ENCODE measurements at places on chromosomes 3 and 15.

GRCh38 chr3:7562892-7563291 lies 702.0 kb downstream of the GRM7 start:
- no peak for DNase-seq

DNA sequence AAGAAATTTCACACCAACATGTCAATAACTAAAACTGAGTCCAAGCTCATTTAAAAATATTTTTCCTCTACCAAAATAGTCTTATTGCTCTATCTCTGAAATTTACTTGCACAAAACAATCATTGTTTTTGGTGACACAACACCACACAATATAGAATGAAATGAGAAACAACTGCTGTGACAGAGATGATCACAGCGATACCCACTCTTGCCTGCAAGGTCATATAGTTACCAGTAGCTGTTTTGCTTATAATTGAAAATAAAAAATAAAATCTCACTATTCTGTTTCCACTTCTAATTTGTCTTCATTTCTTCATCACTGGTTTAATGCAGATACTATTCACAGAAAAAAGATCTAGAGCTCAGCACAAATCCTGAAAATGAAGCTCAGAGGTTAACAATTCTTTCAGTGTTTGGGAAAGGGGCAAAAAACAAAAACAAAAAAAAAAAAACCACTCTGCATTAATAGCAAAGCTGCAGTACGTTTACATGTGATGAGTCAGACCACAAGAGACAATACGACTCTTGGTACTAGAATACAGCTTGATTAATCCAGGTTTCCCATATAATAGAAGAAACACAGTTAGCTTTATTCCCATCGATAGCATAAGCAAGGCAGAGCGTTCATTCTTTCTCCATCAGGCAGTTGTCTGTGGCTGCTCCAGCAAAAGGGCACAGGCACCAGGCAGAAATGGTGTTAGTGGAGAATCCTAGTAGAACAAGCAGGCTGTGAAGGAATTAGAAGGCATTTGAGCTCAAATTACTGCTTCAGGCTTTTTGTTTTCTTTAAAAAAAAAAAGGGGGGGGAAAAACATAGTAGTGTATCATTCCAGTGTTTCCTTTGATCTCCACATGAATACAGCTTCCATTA lies 773 bp downstream of the ANKRD28 start:
- peak; percentile 82 for DNase-seq

DNA sequence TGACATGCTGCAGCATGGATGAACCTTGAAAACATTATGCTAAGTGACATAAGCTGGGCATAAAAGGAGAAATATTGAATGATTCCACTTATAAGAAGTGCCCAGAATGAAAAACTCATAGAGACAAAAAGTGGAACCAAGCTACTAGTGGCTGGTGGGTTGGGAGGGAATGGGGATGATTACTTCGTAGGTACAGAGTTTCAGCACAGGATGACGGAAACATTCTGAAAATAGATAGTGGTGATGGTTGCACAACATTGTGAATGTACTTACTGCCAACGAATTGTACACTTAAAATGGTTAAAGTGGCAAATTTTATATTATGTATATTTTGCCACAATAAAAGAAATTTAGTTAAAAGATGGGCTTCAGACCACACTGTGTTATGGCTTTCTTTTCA lies 93.6 kb downstream of the RPLP1 start:
- DNase-seq = no peak

- no peak for DNase-seq
Observed at GRCh38 chr3:155188031-155188430, 105.5 kb downstream of the STRIT1 start.

GRCh38 chr3:52854013-52854412 lies 19.2 kb upstream of the MUSTN1 start:
- DNase-seq = no peak

DNA sequence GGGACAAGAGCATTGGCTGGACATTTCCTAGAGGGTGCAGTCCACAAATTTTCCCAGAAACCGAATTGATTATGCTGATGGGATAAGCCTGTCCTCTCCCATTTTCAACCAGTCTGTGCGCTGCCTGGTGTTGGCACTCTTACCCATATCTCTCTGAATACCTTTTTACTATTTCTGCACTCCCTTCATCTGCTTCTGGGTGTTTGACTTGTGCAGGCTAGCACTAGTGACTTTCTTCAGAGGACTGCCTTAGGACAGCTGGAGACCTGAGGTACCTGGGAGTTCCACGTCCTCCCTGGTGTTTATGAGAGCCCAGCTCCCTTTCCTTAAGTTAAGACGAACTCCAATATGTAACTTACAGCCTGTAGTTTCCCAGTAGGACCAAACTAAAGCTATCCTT lies 50.2 kb downstream of the RBMS3 start:
- DNase-seq = no peak

GRCh38 chr3:167653155-167653554 lies 587 bp downstream of the WDR49 start:
- DNase-seq = no peak

- no peak for DNase-seq
Observed at GRCh38 chr3:42367903-42368302, 42.5 kb downstream of the LYZL4 start.

GRCh38 chr3:157175691-157176507 lies 16.0 kb upstream of the CCNL1 start:
- DNase-seq = peak; percentile 43

- DNase-seq = no peak
Observed at GRCh38 chr3:170372190-170372879, 14.8 kb downstream of the SKIL start.

DNA sequence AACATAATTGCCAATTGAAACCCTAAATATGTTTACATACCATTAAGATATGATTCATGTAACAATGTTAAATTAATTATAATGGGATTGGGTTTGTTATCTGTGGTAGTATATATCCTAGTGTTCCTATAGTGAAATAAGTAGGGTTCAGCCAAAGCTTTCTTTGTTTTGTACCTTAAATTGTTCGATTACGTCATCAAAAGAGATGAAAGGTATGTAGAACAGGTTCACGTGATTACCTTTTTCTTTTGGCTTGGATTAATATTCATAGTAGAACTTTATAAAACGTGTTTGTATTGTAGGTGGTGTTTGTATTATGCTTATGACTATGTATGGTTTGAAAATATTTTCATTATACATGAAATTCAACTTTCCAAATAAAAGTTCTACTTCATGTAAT lies 212.4 kb downstream of the CHL1 start:
- no peak for DNase-seq

DNA sequence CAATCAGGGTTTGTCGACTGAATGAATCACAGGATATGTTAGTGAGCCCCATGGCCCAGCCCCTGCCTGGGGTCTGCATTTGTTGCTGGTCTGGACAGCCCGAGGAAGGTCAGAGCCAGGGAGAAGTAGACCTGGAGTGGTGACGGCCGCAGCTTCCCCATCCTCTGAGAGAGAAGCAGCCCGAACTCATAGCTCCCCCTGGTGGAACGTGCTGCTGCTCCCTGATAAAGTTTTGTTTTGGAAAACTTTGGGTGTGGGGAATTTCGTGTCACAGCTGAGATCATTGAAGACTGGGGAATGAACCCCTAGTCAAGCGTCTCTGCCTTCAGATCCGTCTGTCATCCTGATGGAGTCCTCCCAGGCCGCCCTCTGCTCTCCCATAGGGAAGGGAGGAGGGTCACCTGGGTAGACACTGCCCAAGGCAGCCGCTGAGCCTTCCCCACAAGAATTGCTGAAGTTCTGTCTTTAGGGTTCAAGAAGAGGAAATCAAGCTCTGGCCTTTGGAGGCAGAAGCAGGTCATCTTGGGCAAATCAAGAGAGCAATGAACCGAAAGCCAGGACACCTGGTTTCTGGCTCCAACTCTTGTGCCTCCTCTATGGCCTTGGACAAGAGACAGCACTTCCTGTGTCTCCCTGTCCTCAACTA lies 60.5 kb downstream of the GLDN start:
- DNase-seq = peak; percentile 30

DNA sequence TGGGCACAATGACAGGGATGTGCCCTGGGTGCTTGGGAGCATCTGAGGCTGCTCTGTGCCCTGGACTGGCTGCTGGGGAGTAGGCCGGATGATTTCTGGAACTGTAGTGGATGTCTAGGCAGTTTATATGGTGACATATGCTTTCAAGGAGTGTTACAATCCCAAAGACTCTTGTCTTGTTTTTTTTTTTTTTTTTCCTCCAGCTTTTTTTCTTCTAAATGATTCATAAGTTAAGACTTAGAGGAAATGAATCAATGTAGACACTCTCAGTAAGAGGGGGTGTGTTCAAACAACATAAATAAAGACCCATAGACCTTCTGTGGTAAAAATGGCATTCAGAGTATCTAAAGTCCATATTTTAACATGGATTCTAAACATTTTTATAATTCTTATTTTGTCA lies 706.1 kb upstream of the GOLIM4 start:
- peak; percentile 61 for DNase-seq

DNA sequence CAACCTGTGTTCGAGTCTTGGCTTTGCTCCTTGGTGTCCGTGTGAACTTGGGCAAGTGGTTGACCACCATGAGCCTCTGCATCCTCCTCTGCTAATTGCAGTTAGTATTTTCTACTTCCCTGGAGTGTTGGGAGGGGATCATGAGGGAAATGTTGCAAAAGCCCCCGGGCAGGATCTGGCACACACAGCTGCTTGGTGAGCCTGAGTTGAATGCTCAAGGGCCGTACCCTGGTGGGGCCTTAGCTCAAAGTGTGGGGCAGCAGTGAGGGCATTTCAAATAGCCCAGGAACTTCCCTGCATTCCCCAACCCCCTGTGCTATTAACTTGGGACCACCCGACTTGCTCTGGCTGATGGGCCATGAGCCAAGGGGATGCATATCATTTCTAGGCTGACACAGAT lies 94.9 kb upstream of the SLC6A11 start:
- no peak for DNase-seq

- DNase-seq = no peak
Observed at GRCh38 chr3:161336661-161337060, 34.7 kb downstream of the SPTSSB start.

DNA sequence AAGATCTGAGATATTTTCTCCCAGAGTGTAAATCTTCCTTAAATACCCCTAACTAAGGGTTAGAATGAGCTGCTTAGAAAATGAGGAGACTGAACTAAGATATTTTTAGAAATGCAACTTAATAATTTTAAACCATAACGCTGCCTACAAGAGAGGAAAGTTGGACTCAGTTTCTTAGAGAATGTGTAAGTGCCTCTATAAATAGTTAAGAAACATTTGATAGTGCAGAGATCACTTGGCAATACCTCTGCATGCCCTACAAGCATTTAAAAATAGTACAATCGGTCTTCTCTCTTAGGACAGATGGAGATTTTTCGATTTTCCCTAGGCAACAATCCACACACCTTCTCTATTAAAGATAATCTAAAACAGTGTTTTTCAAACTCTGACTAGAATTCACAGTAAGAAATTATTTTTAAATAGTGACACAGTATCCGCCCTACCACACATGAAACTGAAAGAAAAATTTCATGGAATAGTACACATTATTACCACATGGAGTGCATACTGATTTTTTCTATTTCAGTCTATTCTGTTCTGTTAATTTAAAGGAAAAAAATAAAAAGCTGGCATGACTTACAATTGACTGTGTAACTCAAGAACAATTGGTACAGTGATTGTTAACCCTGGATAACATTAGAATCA lies 83.2 kb downstream of the GADL1 start:
- no peak for DNase-seq

- DNase-seq = peak; percentile 20
Observed at GRCh38 chr3:8824238-8824637, 54.8 kb upstream of the OXTR start.

- no peak for DNase-seq
Observed at GRCh38 chr15:66679657-66680108, 22.4 kb upstream of the SMAD6 start.

- no peak for DNase-seq
Observed at GRCh38 chr15:62171882-62172281, 6.8 kb upstream of the C2CD4B start.

DNA sequence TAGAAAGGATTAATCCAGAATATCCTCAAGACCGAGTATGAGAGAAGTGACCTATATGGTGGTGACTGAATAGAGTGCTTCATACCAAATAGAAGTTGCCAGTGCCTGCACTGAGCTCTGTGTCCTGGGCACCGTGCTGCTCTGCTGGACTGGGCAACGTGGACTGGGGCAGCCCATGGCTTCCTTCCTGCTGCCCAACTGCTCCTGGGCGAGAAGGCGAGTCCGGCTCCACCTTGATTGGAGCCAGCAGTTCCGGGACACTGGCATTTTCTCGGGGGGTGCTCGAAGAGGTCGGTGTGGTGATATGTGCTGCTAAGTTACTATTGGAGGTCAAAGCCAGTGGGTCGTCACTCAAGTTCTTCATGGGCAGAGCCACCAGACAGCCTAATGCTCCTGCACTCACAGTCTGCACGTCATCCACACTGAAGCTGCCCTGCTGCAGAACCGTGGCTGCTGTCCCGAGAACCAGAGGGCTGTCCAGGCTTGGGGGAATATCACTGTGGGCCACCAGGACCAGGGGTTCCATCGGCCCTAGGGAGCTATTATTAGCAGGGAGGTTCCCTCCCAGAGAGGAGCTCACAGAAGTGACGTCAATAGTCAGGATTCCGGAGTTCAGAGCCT lies 14.1 kb downstream of the ZXDC start:
- no peak for DNase-seq

- no peak for DNase-seq
Observed at GRCh38 chr3:58464866-58465265, 27.0 kb upstream of the KCTD6 start.

DNA sequence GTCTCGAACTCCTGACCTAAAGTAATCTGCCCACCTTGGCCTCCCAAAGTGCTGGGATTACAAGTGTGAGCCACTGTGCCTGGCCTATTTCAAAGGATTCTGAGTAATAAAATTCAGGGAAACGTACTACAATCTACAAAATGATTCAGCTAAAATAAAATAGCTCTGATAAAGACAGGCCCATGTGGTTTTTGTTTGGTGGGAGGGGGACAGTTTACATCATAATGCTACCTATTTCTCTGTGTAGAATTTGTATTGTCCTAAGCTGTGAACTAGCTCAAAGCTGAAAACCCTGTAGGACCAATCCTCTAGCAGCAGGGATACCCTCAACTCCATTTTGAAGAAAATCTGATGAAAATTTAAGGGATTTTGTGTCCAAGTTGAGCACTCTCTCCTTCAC lies 25.8 kb downstream of the CDV3 start:
- DNase-seq = no peak

DNA sequence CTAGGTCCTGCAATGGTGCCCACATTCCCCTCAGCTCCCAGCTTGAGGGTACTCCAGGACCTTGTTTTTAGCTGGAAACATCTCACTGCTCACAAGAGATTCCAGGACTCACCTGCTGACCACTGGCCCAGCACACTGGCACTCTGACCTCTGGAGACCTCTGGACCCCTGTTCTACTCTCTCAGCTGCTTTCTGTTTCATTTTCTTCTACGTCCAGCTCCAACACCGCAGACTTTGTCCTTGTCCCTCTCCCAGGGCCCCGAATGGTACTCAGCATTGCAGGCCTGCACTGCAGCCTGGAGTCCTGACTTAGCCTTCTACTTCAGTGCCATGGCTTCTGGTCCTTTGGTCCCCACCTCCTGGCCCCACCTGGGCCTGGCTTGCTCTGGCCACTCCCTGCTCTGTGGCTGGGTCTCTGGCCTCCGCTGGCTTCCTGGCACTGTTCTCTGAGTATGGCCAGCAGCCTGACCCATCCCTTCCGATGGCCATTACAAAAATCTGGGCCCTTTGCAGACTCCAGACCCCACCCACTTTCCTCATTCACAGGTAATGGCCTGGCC lies 27.9 kb downstream of the KY start:
- DNase-seq = peak; percentile 28

- DNase-seq = no peak
Observed at GRCh38 chr3:44415421-44415820, 62.0 kb downstream of the ZNF445 start.

All from M059J (cell line).